ENCODE measurements at places on chromosomes 7 and 10.
A peak's percentile ranks its signal among the peaks of the same experiment; 100 is the strongest.

- H3K4me1 ChIP-seq: peaks cover 9% of the 10 kb centered on the region
- peak overlapping the region; percentile 40 for H3K4me3 ChIP-seq
- H3K27ac ChIP-seq: no peak overlapping the region
- peaks cover 6% of the 10 kb centered on the region for H3K27me3 ChIP-seq
These were observed 154.1 kb downstream of the LHFPL3 start for GRCh38 chr7:104482362-104483037.

- no peaks in the 10 kb centered on the region for H3K27me3 ChIP-seq
- no peak overlapping the region for H3K4me3 ChIP-seq
- DNase-seq: no peak
- no peaks in the 10 kb centered on the region for H3K36me3 ChIP-seq
These were observed 119.8 kb upstream of the LYZL2 start for GRCh38 chr10:30749385-30749784.

GRCh38 chr7:117086788-117087187 is 133.5 kb downstream of the ST7 start:
- no peaks in the 10 kb centered on the region for H3K36me3 ChIP-seq
- no peaks in the 10 kb centered on the region for H3K27me3 ChIP-seq
- DNase-seq: no peak
- H3K4me3 ChIP-seq: no peak overlapping the region
- H3K4me1 ChIP-seq: peaks cover 61% of the 10 kb centered on the region
- H3K27ac ChIP-seq: no peak overlapping the region

DNA sequence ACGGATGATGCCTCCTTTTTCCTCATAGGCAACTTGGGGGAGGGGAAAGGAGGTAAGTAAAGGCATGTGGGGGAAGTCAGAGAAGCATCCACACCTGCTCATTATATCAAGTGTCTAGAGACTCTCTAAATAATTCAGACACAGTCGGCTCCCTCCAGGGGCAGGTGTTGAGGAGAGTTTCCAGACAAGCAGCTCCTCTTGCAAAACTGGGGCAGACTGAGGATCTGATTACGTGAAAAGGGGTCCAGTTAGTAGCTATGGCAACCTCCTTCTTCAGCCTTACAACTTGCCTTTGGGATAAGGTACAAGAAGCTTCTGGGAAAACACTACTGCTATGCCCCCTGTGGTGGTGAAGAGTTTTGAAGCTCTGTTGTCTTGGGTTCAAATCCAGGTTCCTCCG is 39.0 kb upstream of the SORBS1 start:
- H3K27ac ChIP-seq: no peak overlapping the region
- no peak for DNase-seq
- no peak overlapping the region for H3K4me3 ChIP-seq

- H3K36me3 ChIP-seq: no peaks in the 10 kb centered on the region
- no peak for DNase-seq
- H3K4me1 ChIP-seq: peaks cover 1% of the 10 kb centered on the region
- H3K27ac ChIP-seq: no peak overlapping the region
- no peak overlapping the region for H3K4me3 ChIP-seq
These were observed 31.8 kb downstream of the RAMP3 start for GRCh38 chr7:45189151-45189970.

DNA sequence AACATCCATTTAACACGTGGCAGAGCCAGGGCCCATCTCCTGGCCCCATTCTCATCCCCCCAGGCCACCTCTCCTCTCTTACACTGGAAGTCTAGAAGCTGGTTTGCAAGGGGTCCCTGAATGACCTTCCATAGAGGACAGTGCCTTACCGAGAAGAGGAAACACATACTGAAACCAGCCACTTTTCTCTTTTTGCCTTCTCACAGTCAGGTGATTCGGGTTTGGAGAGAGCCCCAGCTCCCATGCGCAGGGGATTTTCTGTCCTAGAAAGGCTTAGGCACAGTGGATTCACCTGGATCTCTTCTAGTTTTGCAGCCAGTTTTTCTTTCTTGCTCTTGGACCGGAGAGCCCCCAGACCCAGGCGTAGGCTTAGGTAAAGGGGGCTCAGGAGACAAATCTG is 334.1 kb upstream of the C7orf33 start:
- H3K4me1 ChIP-seq: no peaks in the 10 kb centered on the region
- no peak for DNase-seq
- H3K27me3 ChIP-seq: peaks cover 2% of the 10 kb centered on the region
- H3K4me3 ChIP-seq: no peak overlapping the region
- H3K27ac ChIP-seq: no peak overlapping the region
